ENCODE measurements at places on chromosomes 6 and 20.

DNA sequence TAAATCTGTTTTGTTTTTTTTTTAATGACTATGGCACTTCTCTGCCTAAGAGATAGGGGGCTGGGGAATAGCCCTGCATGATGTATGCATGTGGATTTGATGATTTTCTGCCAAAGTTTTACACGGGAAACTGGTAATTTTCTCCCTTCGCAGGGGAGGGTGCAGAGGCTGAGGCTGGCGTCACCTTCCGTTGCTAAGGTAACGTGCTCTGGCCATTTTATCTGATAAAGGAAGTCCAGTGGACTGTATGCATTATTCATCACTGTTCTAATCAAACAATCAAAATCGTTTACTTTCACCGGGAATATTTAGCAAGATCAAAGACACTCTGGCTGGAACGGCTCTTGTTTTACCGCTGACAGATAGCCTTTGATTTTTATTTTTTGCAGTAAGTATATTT, 789 bp downstream of the PHACTR1 start:
- DNase-seq = no peak

DNA sequence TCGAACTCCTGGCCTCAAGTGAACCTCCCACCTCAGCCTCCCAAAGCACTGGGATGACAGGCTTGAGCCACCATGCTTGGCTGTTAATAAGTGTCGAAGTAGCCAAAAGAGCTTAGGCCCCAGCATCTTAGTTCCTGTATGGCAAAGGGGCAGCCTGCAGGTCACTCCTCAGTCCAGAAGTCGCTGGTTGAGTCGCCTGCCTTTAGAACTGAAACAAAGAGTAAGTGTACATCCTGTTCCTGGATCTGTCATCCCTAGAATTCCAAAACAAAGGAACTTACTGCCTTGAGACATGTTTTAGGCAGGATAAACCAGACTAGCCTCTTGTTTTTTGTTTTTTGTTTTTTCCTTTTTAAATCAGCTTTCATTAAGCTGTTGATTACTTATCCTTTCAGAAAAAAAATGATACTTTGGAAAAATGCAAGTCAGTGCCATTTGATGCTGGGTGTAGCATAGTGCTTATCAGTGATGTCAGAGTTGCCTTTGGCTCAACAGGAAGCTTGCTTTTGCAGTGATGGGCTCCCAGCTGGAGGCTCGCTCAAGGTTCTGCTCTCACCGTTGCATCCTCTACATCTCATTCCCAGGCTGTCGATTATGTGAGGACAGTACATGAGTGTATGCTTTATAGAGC, 9.0 kb downstream of the ACTR5 start:
- no peak for DNase-seq

GRCh38 chr6:33630014-33630413, 8.9 kb downstream of the ITPR3 start:
- DNase-seq = no peak

DNA sequence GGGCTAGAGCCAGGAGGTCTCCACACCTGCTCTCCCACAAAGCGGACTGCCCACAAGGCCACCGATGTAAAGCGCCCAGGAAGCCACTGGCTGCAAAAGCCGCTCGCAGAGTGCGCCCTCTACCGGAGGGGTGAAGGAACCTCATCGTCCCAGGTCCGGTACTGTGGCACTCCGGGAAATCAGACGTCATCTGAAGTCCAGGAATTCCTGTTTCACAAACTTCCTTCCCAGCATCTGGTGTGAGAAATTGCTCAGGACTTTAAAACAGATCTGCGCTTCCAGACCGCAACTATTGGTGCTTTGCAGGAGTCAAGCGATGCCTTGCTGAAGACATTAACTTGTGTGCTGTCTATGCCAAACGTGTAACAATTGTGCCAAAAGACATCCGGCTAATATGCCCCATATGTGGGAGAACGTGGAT, 115.1 kb upstream of the ARID1B start:
- no peak for DNase-seq

- no peak for DNase-seq
Observed at GRCh38 chr6:111653979-111654378, 48.3 kb upstream of the TRAF3IP2 start.

DNA sequence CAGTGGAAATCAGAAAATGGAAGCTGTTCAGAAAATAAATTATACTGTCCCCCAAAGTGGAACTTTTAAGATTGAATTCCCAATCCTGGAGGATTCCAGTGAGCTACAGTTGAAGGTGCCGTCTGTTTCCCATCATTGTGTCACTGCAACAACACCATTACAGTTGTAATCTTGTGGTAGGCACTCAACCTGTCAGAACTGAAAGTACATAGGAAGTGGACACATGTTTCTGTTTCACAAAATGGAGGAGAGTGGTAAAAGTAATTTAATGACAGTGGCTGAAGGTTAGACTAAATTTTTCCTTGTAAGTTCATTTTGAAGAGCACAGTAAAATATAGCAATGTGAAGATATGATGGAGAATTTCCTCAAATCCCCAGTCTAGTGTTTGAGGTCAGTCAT, 70.0 kb downstream of the CD109 start:
- DNase-seq = no peak

DNA sequence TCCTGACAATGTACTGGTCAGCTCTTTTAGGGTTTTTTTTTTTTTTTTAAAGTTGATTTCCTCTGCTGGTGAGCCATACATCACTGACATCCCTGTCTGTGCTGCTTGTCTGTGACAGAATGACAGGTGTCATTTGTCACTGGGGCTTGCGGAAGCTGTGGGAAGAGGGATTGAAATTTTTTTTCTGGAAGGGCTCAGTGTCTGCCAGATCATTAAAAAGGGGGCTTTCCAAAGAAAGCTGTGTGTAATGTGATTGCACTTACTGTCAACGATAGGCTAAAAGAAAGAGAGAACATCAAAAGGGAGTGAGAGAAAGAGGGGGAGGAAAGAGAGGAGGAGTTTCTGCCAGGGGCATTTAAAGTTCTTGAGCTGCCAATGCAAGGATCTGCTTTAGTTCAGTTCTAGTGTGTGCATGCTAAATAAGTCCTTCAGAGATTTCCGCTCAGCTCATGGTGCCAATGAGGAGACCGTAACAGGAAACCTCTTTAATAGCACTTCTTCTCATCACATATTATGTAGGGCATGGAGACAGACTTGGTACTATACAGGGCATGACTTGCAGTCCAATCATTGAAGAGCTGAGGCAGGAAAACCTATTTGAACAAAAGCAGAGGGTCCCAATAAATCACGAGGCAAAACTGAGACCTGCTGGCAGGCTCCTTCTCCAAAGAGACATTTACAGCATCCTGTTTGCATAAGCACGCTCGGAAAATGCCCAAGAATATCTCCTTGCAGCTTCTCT, 177.2 kb downstream of the TSHZ2 start:
- no peak for DNase-seq

DNA sequence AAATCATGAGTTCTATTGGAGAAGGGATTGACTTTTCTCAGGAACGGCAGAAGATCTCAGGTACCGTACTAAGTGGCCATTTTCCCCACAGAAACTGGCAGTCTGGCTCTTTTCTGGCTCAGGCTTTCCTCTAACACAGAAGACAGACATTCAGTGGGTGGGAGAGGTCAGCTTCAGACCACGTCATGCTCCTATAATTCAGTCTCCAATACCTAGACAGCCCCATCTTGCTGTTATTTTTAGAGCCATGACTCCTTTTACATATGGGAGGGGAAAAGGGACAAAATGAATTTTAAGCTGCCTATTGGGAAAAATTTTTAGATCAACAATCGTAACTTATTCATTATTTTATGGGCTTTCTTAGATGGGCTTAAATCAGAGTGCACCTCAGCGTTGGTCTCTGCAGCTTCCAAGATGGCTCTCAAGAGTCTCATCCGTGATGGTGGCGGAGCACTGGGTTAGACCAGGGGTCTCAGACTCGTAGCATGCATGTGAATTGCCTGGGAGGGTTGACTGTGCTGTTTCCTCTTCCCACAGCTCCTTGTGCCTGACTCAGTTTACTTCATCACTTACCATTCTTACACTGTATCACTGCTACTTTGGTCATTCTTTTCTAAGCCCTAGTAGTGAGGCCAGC, 86.9 kb downstream of the TCP11 start:
- no peak for DNase-seq

GRCh38 chr6:148328876-148329555, 13.6 kb upstream of the SASH1 start:
- no peak for DNase-seq

- DNase-seq = no peak
Observed at GRCh38 chr6:155493694-155494143, 38.1 kb upstream of the NOX3 start.

DNA sequence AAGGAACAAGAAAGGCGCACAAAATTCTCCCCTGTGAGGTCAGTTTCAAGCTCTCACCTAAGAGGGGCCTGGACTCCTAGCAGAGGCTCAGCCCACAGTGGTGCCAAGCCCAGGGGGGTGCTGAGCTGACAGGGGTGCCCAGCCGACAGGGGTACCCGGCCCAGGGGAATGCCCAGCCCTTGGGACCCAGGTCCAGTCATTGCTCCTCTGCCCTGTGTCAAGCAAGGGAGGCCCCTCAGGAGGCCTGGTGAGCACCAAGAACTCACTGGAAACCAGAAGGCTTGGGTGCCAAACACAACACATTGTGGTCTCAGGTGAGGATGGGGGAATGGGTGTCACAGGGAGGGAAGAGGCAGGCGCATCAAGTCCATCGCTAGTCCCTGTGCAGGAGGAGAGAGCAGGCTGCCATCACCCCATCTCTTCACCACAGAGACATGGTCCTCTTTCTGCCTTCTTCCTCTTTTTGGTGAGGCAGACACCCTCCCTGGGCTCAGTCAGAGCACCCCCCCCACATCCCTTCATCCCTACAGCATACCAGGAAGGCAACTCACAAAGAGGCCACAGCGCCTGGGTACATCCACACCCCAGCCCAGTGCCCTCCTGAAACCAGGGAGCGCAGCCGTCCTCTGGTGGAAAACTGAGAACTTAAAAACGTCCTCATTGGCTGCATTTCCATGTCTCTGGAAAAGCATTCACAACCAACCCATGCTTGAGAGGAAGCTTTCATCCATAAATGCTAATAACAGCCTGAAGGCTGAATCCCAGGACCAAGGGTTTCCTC, 111.3 kb downstream of the BANF2 start:
- DNase-seq = no peak

- DNase-seq = no peak
Observed at GRCh38 chr6:33665957-33666356, 44.8 kb downstream of the ITPR3 start.

DNA sequence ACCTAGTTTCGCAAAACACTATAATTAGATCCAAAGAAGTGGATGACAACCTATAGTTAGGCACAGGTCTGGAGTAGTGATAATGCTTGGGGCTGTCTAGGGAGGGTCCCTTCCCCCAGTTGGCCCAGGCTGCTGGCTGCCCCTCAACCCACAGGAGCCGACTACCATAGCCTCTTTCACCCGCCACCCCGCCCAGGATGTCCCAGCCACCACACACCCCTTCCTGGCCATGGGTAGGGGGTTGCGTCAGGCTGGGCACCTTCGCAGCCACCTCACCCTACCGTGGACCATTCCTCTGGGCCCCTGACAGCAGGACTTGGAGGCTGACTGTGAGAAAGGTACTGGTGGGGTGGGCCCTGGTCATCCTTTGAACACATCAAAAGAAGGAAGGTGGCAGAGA, 8.5 kb downstream of the TFEB start:
- no peak for DNase-seq

- no peak for DNase-seq
Observed at GRCh38 chr6:155077331-155077730, 82.2 kb downstream of the TIAM2 start.

DNA sequence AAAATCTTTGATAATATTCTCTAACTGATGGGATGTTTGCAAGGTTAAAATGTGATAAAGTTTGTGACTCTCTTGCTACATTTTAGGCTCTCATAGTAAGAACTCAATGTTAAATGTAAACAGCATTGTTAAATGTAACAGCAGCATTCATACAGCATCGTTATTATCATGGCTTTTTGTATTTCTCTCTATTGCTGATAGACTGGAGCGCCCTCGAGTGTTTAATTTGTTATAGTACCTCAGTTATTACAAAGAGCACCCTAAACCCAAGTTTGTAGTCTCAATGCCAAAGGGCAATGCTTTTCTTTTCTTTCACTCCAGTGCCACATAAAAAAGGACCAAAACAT, 14.9 kb upstream of the TTPAL start:
- DNase-seq = no peak

GRCh38 chr20:57439993-57440392, 48.8 kb downstream of the RBM38 start:
- no peak for DNase-seq

GRCh38 chr20:59782986-59783640, 150.3 kb downstream of the SYCP2 start:
- no peak for DNase-seq

GRCh38 chr20:1254254-1254653, 11.8 kb upstream of the SNPH start:
- DNase-seq = no peak

GRCh38 chr6:1347161-1347560, 35.3 kb downstream of the FOXQ1 start:
- no peak for DNase-seq

DNA sequence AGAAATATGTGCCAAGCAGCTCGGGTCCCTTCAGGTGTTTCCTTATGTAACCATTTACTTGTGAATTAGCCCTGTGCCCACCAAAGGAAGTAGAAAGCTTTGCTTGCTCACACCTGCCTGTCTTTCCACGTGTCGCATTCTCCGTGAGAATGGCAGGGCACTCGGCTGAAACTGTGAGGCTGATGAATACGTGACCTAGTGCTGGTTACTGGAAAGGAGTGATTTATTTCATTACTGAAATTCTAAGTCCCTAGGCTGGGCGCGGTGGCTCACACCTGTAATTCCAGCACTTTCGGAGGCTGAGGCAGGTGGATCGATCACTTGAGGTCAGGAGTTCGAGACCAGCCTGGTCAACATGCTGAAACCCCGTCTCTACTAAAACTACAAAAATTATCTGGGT, 45.9 kb upstream of the TULP1 start:
- DNase-seq = no peak

GRCh38 chr6:15966000-15966520, 162.8 kb upstream of the MYLIP start:
- DNase-seq = no peak

- no peak for DNase-seq
Observed at GRCh38 chr6:69973138-69973537, 106.8 kb downstream of the COL19A1 start.

- DNase-seq = no peak
Observed at GRCh38 chr6:150018846-150019580, 6.3 kb downstream of the RAET1L start.

DNA sequence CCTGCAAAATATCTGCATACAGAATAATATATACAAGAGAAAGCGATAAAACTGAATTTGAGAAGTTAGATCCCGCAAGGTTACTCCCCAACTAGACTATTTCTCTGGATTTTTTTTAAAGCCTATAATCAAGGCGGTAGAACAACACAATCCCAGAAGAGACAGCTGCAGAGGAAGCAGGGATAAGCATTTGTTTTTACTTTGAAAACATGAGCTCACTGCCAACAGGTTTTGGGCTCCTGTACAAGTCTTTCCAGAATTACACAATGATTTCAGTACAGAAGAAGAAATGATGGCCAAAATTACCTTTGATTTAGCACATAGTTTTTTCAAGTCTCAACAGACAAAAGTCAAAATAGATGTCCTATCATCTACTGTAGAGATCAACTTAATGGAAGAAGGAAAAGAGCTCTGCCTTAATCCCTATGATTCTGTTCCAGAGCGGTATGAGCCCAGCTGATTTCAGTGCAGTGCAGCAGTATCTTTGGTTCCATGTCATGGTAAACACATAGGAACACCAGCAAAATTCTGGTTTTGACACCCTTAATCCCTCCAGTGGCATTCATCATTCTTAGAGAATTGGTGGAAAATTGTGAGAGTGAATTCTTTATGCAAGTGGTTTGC, 304.3 kb downstream of the HDGFL1 start:
- DNase-seq = no peak

GRCh38 chr6:115485400-115485799, 575.3 kb downstream of the FRK start:
- DNase-seq = no peak

Measured in activated naive CD8-positive, alpha-beta T cell treated with anti-CD3 and anti-CD28 coated beads, Interleukin-2, amount 50 U/mL, for 16 hours (primary cell).